ENCODE measurements at places on chromosomes 3 and 15.

GRCh38 chr15:65423150-65423975 lies 616 bp upstream of the IGDCC4 start:
- DNase-seq: no peak

DNA sequence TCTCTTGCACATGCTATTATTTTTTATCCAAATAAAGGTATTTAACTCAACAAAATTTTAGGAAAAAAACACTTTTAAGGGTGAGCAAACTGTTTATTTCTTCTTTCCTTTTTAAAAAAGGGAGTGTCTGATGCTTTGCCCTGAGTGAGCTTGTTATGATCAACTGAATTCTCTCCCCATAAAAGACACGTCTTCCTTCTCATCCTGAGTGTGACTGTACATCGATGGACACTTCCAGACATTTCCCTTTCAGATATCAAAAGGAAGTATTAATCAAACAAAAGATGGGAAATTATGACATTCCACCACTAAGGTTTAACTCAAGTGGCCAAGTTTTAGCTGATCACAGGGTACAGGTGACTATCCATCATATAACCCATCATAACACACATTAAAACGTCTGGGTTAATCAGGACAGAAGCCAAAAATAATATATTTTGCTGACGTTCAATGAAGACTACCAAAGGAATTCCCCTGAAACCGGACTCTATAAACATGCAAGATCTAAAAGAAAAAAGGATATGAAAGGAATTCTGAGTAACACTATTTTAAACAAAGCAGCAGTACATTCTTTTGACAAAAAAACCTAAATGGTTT lies 354.8 kb downstream of the MECOM start:
- no peak for DNase-seq

DNA sequence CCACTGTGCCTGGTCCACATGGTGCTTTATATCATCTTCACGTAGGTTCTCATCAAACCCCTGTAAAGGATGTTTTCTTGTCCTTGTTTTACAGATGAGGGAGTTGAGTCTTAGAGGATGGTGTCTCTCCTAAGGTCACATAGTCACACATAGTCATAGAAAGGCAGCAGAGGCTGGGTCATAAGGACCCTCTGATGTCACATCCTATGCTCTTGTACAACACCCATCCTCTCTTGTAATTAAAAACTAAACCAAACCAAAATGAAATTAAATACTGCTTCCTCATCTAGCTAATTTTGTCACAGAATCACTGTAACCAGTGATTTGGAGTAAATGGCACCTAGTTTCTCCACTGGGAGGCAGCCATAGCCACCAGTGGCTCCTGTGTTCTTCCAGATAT lies 21.8 kb upstream of the ATP1B3 start:
- DNase-seq: no peak

DNA sequence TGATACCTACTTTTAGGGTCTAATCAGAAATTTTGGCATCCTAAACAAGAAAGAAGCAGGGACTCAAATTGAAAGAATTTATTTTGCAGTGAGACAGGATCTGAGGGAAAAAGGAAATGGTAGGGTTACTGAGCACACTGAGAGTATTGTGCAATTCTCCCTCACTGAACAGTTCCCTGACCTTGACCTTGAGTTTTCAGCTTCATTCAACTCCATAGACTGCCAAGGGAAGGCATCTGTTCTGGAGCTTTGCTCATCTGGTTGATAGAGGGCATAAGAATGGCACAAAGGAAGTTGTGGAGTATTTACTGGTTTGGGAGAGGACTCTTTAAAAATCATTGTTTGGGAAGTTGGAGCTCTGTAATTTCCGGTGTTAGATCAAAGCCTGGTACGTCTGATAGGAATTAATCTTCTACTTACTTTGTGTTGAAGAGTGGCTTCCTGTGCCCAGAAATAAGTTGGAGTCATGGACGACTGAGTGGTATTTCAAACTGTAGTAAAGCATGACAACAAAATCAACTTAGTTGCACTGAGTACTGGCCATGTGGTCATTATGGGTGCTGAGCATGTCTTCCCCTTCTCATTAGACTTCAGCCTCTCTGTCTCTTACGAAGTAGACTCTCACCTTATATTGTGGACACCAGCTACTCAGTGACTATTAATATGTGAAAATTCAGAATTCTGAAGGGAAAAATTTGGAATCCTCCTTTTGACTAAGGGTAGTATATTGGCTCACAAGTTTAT lies 40.8 kb downstream of the CLDN1 start:
- DNase-seq: no peak

DNA sequence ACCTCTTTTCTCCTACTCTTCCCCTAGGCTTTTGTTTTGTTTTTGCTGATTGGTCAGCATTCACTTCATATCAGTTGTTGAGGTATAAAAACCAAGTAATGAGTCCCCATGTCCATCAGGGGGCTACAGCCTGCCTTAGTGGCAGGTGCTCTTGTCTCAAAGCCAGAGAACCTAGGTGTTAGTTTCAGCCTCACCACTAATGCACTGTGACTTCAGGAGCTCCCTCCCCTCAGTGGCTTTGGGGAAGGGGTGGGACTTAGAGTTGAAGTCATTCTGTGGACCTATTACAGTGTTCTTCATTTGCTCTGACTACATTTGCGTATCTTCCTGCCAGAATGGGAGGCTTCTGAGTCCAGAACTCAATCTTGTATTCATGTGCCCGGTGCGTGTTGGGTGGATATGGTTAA lies 41.6 kb downstream of the NR2C2 start:
- no peak for DNase-seq
